Hematopoietic multipotent progenitor cell treated with erythropoietin and hydrocortisone succinate and interleukin-3 and kit ligand, for 8 days (in vitro differentiated cells): ENCODE measurements at places on chromosomes 13 and 19.

DNA sequence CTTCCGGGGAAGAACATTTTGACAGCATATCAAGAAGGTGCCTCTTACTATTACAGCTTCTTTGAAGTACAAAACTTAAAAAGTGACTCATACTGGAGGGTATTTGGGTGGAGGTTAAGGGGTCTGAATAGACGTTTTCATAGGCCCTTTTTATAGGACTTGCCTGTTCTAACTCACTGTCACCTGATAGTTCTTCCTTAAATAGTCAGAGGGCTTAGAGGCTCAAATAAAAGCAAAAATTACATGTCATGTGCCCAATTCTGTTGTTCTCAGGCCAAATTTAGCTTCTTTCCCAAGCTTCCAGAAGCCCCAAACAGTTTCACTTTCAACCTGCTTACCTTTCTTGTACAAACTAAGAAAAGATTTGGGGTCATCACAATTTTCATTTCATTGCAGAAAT is 16.1 kb upstream of the SLC46A3 start:
- no peak for DNase-seq

GRCh38 chr19:13013649-13014048 is 18.4 kb downstream of the NFIX start:
- no peak for DNase-seq

DNA sequence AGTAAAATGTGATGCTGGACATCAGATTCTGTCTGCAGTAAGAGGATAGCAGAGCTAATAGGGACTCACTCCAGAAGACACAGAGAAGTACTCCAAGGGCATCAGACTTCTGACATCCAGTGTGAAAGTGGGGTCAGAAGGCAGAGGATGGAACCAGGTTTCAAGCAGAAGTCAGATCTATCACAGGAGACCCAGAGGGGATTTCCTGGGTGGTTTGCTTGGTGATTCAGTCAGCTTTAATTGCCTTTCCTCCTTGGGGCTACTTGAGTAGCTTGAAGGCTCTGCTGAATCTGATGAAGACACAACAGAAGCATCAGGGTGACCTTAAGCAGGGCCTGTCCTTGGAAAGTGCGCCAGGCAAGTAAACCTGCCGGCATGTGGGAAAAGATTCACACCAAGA is 300.6 kb downstream of the COG6 start:
- no peak for DNase-seq

GRCh38 chr19:13104360-13104847 is 1.7 kb upstream of the LYL1 start:
- peak; percentile 81 for DNase-seq

GRCh38 chr13:109652531-109652930 is 133.9 kb downstream of the IRS2 start:
- DNase-seq: no peak

- DNase-seq: peak; percentile 53
Observed at GRCh38 chr19:38655148-38655824, 7.8 kb downstream of the ACTN4 start.

GRCh38 chr19:40610396-40611064 is 9.4 kb downstream of the LTBP4 start:
- peak; percentile 62 for DNase-seq

- DNase-seq: no peak
Observed at GRCh38 chr13:97117388-97117910, 104.7 kb upstream of the MBNL2 start.

DNA sequence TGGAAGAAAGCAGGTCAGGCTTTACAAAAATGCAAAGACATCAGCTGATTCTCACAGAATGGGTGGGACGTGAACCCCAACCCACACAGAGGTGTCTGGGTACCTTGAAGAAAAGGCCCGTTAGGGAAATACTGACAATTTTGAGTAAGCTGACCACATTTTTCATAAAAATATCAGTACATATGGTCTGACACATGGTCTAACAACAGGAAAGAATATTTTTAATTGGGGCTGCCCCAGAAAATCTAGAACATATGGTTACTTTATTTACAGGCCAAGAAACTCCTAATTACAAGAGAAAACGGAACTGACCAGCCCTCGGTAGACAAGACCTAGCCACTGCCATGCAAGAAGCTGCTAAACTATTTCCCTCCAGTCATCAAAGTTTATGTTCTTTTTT is 48.7 kb upstream of the ITM2B start:
- DNase-seq: no peak

- no peak for DNase-seq
Observed at GRCh38 chr13:112058519-112058873, 8.5 kb upstream of the SOX1 start.

DNA sequence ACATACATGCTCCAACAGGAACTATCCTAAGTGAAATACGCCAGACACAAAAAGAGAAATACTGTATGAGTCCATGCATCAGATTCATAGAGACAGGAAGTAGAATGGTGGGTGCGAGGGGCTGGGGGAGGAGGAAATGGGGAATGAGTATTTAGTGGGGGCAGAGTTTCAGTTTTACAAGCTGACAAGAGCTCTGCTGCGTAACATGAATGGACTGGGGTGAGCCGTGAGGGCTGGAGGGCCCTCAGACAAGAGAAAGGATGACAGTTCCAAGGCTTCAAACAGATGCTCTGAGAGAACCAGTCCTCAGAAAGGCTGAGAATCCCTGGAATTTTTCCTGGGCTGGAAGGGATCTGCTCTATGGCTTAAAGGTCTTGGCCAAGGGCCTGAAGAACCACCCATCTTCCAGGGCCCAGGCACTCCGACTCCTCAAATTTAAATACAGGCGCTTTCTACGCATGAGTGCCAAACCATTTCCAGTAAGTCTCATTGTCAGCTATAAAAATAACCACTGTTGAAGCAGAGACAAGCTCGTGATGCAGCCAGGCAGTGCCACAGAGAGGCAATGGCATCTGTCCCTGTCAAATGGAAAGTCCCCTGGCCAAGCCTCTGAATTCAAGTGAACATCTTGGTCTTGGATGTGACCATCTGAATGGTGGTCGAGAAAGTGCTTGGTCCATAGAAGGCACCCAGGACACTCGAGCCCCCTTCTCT is 17.5 kb downstream of the KLF2 start:
- DNase-seq: no peak

- no peak for DNase-seq
Observed at GRCh38 chr19:38561053-38561606, 56.6 kb downstream of the MAP4K1 start.

GRCh38 chr19:3276341-3276799 is 51.9 kb downstream of the CELF5 start:
- DNase-seq: no peak

GRCh38 chr19:48950830-48951519 is 3.7 kb upstream of the BAX start:
- no peak for DNase-seq

GRCh38 chr13:45859705-45860104 is 8.2 kb upstream of the SIAH3 start:
- no peak for DNase-seq

GRCh38 chr19:4267101-4267900 is 11.8 kb upstream of the SHD start:
- DNase-seq: peak; percentile 84

DNA sequence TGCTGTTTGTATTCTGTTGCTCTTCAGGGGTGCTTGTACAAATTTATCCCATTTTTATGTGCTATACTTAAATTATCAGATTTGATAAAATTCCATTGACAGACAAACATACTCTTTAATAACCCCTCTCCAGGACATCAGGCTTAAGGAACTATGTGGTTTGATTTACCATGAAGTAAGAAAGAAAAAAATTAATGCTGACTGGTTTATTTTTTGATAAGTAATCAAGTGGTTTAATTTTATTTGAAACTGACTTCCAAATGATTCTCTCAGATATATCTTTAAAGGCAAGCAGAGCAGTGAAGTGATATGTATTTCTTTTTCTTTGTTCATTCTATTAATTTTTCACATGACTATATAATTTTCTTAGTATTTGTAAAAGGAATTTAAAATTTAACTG is 1168.1 kb downstream of the OLFM4 start:
- no peak for DNase-seq

DNA sequence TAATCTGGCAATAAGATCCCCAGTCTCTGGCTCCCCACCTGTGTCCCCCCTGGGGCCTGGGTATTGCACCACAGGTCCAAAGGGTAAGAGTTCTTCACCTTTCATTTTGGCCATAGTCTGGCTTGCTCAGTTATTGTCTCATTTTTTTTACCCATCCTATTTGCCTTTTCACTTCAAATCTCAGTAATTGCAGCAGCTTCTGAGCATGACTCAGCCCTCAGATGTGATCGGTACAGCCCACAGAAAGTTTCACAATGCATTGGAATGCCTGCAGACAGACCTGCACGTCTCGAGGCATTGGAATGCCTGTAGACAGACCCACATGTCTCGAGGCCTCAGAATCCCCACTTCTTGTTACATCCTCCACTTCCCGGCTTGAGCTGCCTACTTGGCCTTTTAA is 173.6 kb downstream of the NUFIP1 start:
- DNase-seq: no peak
